Omental fat pad (tissue), 4 donors: ENCODE measurements at places on chromosomes 16 and 17.

- DNase-seq, result no peak
Measured at GRCh38 chr16:55435387-55435786, 43.6 kb upstream of the MMP2 start.

GRCh38 chr17:68612923-68613292 is 11.7 kb upstream of the FAM20A start:
- no peak for DNase-seq

DNA sequence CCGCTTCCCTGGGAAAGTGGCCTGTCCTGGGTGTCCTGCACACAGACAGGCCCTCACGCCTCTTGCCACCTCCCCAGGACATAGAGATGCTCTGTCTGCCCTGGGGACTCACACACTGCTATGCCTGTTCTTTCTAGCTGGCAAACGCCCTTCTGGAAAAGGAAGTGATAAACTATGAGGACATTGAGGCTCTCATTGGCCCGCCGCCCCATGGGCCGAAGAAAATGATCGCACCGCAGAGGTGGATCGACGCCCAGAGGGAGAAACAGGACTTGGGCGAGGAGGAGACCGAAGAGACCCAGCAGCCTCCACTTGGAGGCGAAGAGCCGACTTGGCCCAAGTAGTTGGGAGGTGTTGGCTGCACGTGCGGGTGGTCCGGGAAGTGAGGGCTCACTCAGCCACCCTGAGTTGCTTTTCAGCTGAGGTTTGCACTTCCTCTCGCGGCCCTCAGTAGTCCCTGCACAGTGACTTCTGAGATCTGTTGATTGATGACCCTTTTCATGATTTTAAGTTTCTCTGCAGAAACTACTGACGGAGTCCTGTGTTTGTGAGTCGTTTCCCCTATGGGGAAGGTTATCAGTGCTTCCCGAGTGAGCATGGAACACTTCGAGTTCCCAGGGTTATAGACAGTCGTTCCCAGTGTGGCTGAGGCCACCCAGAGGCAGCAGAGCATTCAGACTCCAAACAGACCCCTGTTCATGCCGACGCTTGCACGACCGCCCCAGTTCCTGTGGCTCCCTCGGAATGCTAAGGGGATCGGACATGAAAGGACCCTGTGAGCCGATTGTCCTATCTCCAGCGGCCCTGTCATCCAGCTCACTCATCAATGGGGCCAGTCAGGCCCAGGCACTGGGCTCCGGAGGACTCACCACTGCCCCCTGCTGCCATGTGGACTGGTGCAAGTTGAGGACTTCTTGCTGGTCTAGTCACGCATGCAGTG is 3.5 kb upstream of the RPL13 start:
- DNase-seq, result peak; percentile 79

- no peak for DNase-seq
Measured at GRCh38 chr17:35752471-35752870, 568 bp downstream of the GAS2L2 start.

- DNase-seq, result no peak
Measured at GRCh38 chr16:4372001-4372577, 441 bp downstream of the VASN start.

DNA sequence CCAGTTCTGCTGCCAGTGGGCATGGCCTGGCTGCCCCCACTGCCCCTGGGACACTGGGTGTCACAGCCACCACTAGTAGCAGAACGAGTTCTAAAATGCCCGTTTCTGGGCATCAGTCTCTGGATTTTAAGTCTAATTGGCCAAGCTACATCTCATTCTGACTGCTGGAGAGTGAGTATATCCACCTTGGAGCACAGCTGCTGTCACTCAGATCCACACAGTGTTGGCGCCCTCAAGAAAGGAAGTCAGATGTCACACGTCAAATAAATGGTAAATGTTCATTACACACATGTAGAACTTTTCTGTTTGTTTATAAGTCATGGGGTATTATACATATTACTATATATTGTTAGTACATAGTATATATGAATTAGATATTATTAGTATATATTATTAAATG is 19.4 kb downstream of the GNGT2 start:
- DNase-seq, result no peak

- DNase-seq, result no peak
Measured at GRCh38 chr17:6919158-6919557, 76.7 kb upstream of the ALOX12 start.

DNA sequence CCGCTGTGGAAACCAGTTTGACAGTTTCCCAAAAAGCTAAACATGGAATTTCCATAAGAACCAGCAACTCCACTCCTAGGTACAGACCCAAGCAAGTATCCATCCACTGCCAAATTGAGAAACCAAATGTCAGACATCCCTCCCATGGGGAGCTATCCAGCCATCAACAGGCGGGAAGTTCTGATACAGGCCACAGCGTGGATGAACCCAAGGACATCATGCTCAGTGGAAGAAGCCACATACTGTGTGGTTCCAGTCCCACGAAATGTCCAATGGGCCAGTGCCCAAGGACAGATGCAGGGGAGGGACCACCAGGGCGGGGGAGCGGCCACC is 12.6 kb upstream of the BAIAP2 start:
- DNase-seq, result no peak

GRCh38 chr17:67109111-67109510 is 64.8 kb downstream of the CACNG1 start:
- no peak for DNase-seq

- DNase-seq, result no peak
Measured at GRCh38 chr16:79412783-79413225, 187.7 kb downstream of the MAF start.

- no peak for DNase-seq
Measured at GRCh38 chr16:3144321-3144983, 9.6 kb downstream of the ZNF213 start.

DNA sequence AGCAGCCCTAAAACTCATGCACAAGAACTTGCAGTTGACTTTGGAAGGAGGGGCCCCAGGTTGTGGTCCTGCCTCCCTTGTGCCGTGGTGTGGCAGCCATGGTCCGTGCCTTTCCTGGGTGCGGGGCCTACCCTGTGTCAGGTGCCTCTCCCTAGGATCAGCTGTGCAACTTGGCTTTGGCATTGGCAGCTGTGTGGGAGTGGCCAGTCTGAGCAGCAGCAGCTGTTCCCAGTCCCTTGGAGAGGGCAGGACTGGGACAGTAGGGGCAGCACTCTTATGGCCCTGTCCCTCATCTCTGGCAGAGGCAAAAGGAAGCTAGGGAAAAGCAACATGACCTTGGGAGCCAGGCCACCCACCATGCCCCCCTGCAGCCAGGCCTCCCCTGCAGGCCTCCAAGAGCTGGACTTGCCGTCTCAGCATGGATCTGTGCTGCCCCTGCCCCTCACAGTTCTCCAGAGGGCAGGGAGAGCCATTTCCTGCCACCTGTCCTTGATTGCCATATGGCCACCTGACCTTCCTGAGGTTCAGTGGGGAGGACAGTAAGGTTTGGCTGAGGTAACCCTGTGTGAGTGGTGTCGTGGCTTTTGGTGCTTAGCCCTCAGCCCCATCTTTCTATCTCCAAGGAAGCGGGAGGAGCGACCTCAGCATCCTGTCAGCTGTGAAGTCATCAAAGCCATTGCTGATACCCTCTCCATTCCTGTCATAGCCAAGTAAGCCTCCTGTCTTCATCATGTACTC is 15.5 kb upstream of the NFATC3 start:
- no peak for DNase-seq
